Ovary (tissue), 10 donors: ENCODE measurements at places on chromosomes 1 and 21. TPM values are rescaled to one million over a fixed set of nuclear protein-coding genes. Genes with fewer than 3 reads are reported as not detected.

KIF26B gene
- 0.28 TPM for total RNA-seq

DNALI1 gene
- 22.1 TPM for total RNA-seq

LGR6 gene
- total RNA-seq: 3.9 TPM

ZDHHC18 gene
- total RNA-seq: 11.8 TPM

DRAM2 gene
- total RNA-seq: 41.1 TPM

SV2A gene
- 1.2 TPM for total RNA-seq

ADAMTS5 gene
- total RNA-seq: 21.0 TPM

DMBX1 gene
- not detected for total RNA-seq

TDRD10 gene
- total RNA-seq: 5.2 TPM

CYP4X1 gene
- 0.77 TPM for total RNA-seq

GRCh38 chr21:39518055-39518846, 66.5 kb downstream of the SH3BGR start:
- H3K27me3 ChIP-seq: no peaks in the 10 kb centered on the region
- H3K4me3 ChIP-seq: no peak overlapping the region
- H3K4me1 ChIP-seq: no peaks in the 10 kb centered on the region
- H3K27ac ChIP-seq: no peak overlapping the region

DNA sequence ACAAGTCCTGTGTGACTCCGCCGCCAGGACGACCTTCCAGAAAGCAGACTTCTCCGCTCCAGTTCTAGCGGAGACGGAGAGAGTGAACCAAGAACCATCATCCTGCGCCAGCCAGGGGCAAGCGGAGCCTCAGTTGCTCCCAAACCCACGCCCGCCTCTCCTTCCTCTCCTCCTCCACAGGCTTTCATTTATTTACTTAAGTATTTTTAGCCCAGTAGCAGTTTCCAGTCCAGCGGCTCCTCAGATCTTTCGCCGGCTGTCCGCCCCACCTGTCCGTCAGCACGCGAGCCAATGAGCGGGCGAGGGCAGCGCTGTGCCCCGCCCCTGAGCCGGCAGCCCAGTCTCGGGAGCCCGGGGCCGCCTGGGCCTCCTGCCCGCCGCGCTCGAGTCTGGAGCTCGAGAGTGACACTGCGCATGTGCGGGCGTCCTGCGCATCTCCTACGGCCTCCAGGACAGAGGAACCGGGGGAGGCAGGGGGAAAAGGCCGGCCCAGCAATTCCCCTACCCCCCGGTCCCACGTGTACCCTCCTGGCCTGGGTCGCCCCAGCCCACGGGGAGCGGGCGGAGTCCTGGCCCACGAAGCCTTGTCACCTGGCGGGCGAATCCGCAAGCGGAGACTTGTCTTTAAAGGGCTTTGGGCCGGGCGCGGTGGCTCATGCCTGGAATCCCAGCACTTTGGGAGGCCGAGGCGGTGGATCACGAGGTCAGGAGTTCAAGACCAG, at the start of gene FALEC:
FALEC (plus strand) TSS at position 425 of the 722 bp plus-strand sequence.
- peak within 1 kb of the TSS; percentile 51 for H3K27ac ChIP-seq
- H3K36me3 ChIP-seq: no peaks in the 10 kb centered on the region
- peak; percentile 97 for DNase-seq
- H3K27me3 ChIP-seq: no peaks in the 10 kb centered on the region

- H3K4me3 ChIP-seq: no peak overlapping the region
- peak; percentile 49 for DNase-seq
- H3K36me3 ChIP-seq: no peaks in the 10 kb centered on the region
- peaks cover 8% of the 10 kb centered on the region for H3K4me1 ChIP-seq
- H3K27me3 ChIP-seq: no peaks in the 10 kb centered on the region
- no peak overlapping the region for H3K27ac ChIP-seq
Observed at GRCh38 chr1:43912607-43913006, 21.0 kb upstream of the ARTN start.

- H3K27me3 ChIP-seq: no peaks in the 10 kb centered on the region
- H3K4me3 ChIP-seq: no peak overlapping the region
- H3K4me1 ChIP-seq: peaks cover 1% of the 10 kb centered on the region
- DNase-seq: no peak
- H3K27ac ChIP-seq: no peak overlapping the region
- H3K36me3 ChIP-seq: no peaks in the 10 kb centered on the region
Observed at GRCh38 chr1:153478692-153479618, 18.5 kb upstream of the S100A7 start.

- no peaks in the 10 kb centered on the region for H3K27me3 ChIP-seq
- no peak for DNase-seq
- H3K4me3 ChIP-seq: no peak overlapping the region
Observed at GRCh38 chr1:116001739-116002487, 25.6 kb downstream of the SLC22A15 start.

DNA sequence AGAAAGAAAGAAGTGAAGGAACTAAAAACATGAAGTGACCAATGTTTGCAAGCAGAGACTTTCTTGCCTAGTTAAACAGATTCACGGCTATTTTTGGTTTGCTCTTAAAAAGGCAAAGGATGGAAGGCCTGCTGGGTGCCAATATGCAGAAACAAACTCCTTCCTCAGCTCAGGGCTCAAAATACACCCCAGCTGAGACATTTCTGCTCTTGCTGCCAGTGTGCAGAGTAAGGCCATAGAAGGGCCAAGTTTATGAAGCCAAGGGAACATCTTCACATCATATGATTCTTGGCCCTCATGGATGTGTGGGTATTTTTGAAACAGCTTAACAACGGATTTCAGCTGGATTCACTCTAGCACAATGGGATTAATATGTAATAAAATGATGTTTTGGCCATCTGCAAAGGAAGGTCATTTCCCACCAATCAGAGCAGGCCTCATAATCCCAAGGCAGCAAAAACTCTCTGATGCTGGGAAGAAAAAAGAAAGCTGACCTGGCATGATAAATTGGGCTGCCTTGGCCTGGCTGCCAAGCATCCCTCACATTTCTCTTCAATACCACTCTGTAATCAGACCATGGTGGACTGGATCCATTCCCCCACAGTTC, 70.7 kb downstream of the CAPZB start:
- no peaks in the 10 kb centered on the region for H3K27me3 ChIP-seq
- no peak overlapping the region for H3K27ac ChIP-seq
- no peak overlapping the region for H3K4me3 ChIP-seq
- no peaks in the 10 kb centered on the region for H3K36me3 ChIP-seq

DNA sequence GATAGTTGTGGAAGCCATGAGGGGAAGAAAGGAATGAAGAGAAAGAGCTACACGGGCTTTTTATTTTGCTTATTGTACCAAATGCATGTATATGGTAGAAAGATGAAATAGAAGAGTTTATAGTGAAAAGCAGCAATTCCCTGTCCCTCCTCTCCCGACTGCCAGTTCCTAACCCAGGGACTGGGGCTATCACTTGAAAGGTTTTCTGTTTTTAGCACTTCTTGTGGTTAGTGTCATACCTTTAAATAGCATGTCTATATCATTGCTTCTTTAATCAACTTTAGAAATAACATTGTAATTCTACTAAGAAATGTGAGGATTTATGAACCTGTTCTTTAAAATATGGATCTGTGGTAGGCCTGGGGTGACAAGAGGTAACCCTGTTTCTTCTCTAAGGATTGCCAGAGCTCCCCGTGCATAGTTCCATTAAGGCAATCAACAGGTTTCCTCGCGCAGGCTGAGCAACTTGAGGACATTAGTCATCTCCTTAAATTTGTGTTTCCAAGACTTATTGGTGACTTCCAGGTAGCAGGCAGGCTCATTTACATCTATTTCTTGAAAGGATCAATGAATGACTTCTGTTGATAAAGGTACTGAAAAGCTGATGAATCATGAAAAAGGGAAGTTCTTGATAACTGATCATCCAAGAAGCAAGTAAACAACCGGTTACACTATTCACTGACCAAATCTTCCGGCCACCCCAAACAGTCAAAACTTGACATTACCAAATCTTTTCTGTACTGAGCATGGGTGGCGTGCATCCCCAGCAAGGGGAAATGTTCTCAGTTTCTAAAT, 37.8 kb upstream of the S1PR1 start:
- no peak overlapping the region for H3K27ac ChIP-seq
- H3K4me1 ChIP-seq: no peaks in the 10 kb centered on the region

- DNase-seq: no peak
- H3K4me3 ChIP-seq: no peak overlapping the region
- no peaks in the 10 kb centered on the region for H3K36me3 ChIP-seq
- H3K27me3 ChIP-seq: no peaks in the 10 kb centered on the region
- no peak overlapping the region for H3K27ac ChIP-seq
Observed at GRCh38 chr1:101484689-101485338, 248.0 kb downstream of the S1PR1 start.

DNA sequence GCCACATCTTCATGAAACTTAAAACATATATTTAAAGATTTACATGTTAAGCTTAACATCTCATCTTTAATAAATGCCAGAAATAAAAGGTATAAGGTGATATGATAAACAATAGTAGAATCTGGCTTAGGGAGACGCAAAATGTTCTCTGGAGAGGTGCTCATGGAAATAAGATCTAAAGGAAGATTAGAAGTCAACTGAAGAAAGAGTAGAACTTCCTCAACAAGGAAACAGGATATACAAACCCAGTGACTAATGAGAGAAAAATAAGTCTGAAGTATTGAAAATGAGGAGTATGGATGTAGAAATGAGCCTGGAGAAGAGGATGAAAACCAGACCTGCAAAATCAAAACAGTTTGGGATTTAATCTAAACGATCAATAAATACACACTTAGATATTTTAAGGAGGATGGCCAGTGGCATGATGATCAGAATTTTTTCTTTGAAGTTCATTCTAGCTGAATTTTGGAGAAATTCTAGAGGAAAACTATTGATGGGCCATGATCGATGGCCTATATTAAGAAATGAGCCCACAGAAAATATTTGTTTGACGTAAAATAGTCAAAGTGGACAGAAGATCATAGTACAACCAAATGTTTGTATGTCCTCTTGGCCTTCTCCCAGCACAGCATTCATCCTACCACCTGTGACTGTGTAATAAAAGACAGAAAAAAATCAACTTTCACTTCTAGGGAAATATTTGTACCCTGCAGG, 387.9 kb upstream of the PTBP2 start:
- no peaks in the 10 kb centered on the region for H3K27me3 ChIP-seq
- H3K36me3 ChIP-seq: no peaks in the 10 kb centered on the region
- no peaks in the 10 kb centered on the region for H3K4me1 ChIP-seq
- no peak overlapping the region for H3K27ac ChIP-seq
- no peak overlapping the region for H3K4me3 ChIP-seq

- no peak overlapping the region for H3K4me3 ChIP-seq
- no peaks in the 10 kb centered on the region for H3K36me3 ChIP-seq
- no peaks in the 10 kb centered on the region for H3K27me3 ChIP-seq
- DNase-seq: no peak
- peaks cover 5% of the 10 kb centered on the region for H3K4me1 ChIP-seq
Observed at GRCh38 chr1:110038271-110038670, 3.8 kb downstream of the STRIP1 start.

DNA sequence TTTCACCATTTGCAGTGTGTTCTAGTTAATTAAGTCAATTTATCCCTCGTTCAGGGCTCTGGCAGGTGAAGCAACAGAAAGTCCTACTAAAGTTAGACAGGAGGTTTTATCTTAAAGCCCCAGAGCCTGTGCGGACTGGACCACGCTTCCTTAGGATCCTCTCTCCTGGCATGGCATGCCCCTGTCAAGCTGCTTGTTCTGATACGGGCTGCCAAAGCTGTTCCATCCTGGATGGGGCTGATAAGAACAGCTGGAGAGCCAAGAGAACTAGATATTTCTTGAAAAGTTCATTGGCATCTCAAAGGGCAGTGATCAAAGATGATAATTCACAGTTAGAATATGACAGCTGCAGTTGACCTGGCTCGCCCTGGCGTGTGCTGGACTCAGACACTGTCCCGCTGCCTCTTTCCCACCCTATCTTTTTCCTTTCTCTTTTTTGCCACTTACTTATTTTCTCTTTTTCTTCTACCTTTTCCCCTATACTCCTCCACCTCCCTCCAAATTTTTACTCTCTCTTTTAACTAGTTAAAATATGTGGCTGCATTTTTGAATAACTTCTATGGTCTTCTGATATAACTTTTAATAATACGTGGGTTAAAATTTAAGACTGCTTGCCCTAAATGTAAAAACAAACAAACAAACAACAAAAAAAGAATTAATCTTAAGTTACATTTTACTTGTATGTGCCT, 96.7 kb downstream of the ABCA4 start:
- H3K36me3 ChIP-seq: no peaks in the 10 kb centered on the region
- no peak for DNase-seq
- H3K27ac ChIP-seq: no peak overlapping the region
- H3K27me3 ChIP-seq: no peaks in the 10 kb centered on the region
- H3K4me1 ChIP-seq: peaks cover 10% of the 10 kb centered on the region
- H3K4me3 ChIP-seq: no peak overlapping the region

GRCh38 chr1:40530735-40531380, 579 bp upstream of the ZNF684 start:
- no peaks in the 10 kb centered on the region for H3K27me3 ChIP-seq
- no peaks in the 10 kb centered on the region for H3K4me1 ChIP-seq
- no peak for DNase-seq
- H3K27ac ChIP-seq: peak overlapping the region; percentile 22

- H3K27ac ChIP-seq: no peak overlapping the region
- no peak overlapping the region for H3K4me3 ChIP-seq
- H3K36me3 ChIP-seq: no peaks in the 10 kb centered on the region
- no peaks in the 10 kb centered on the region for H3K4me1 ChIP-seq
- DNase-seq: no peak
Observed at GRCh38 chr1:65717815-65718454, 74.8 kb upstream of the PDE4B start.

GRCh38 chr21:43916691-43917514, 51.9 kb downstream of the AGPAT3 start:
- H3K27me3 ChIP-seq: no peaks in the 10 kb centered on the region
- H3K27ac ChIP-seq: no peak overlapping the region
- H3K36me3 ChIP-seq: no peaks in the 10 kb centered on the region
- H3K4me3 ChIP-seq: no peak overlapping the region
- peak; percentile 27 for DNase-seq
- H3K4me1 ChIP-seq: peaks cover 1% of the 10 kb centered on the region

DNA sequence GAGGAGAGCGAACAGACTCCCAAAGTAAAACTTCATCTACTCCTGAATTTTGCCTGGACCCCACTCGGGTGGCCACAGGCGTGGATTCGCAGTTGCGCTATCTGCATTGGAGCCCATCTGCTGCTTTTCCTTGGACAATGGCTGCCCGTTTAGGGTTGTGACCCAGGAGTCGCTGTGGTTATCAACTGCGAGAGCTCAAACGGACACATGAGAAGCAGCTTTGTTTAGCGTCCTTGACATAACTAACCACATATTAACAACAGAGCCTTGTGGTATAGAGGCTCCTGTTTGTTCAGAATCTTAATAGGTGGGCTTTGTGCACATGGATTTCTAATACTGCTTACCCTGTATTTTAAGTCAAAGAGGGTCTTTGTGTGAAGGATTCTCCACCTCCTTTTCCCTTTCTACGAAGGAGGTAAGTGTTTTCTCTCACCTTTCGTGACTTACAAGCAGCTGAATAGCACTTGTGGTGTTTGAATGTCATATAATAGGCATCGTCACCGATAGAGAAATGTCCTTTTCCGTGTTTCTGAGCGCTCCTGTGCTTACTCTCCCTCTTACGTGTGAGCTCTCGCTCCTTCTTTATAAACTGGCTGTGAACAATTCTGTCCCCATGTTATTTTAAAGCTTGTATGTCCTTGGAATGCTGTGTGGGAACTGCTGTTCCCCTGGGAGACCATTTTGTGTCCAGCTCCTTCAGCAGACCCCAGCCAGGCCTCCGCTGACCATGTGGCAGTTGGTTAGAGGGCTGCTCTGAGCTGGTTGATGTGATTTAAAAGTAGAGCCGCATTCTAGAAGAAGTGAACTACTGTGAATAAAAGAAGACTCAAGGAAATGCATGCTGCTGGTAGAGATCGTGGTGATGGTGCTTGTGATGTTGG, 441.4 kb downstream of the RPS6KC1 start:
- no peaks in the 10 kb centered on the region for H3K36me3 ChIP-seq
- no peaks in the 10 kb centered on the region for H3K27me3 ChIP-seq
- no peaks in the 10 kb centered on the region for H3K4me1 ChIP-seq
- DNase-seq: no peak
- no peak overlapping the region for H3K27ac ChIP-seq
